ENCODE measurements at places on chromosomes 11 and 22.
A peak's percentile ranks its signal among the peaks of the same experiment; 100 is the strongest.

DNA sequence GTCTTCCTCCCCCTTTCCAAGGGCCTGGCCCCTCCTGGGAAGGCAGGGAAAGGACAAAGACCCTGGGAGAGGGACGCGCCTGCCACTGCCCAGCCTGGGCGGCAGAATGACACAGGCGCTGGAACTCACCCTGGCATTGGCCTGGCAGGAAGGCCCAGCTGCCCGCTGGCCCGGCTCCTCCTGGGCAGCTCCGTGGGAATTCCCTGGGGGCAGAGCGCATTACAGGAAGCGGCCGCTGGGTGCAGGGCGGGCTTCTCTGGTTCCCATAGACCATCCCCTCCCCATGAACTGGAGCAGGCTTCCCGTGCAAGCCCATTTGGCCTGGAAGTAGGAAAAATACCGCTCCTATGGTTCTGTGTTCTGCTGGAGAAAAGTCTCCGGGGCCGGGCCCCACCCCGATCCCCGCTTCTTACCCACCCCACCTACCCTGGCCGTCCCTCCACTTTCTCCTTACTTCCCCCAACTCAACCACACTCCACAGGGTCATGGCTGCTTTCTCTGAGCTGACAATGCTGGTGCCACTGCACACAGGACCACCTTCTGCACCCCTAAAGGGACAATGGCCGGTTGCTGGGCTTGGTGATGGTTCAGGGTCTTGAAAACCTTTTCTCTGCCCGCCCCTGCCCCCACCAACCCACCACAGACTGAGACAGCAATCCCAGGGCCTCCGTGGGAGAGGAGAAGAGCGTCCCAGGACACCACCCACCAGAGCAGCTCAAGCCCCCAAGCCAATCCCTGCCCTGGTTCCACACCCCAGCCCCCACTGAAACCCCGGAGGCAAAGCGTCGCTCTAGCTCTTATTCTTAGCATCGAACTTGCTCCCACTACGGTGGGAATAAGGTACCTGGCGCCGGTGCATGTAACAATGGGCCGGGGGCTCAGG, 58.9 kb downstream of the LINC01488 start:
- H3K27me3 ChIP-seq = peaks cover 6% of the 10 kb centered on the region
- H3K27ac ChIP-seq = no peak overlapping the region
- H3K4me1 ChIP-seq = peaks cover 11% of the 10 kb centered on the region
- H3K4me3 ChIP-seq = no peak overlapping the region
- no peaks in the 10 kb centered on the region for H3K36me3 ChIP-seq

DNA sequence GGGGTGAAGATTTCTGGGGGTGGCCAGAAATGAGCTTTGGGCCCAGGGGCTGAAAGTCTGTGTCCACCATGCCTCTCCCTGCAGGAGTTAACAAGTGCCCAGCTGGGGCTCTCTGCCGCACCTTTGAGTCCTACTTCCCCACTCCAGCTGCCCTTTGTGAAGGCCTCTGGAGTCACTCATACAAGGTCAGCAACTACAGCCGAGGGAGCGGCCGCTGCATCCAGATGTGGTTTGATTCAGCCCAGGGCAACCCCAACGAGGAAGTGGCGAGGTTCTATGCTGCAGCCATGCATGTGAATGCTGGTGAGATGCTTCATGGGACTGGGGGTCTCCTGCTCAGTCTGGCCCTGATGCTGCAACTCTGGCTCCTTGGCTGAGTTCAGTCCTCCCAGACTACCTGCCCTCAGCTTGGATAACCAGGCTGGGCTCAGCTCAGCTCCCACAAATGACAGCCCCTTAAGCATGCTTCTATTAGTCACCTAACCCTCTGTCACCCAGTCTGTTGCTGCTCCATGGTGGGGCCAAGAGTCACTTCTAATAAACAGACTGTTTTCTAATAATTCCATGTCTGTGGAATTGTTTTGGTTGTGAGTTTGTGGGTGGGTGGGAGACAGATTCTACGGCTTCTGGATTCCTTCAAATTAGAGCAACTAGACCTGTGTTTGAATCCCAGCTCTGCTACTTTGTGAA, 3.0 kb upstream of the INPPL1 start:
- no peak overlapping the region for H3K4me3 ChIP-seq
- peak; percentile 49 for DNase-seq
- H3K36me3 ChIP-seq = no peaks in the 10 kb centered on the region
- H3K27me3 ChIP-seq = peaks cover 8% of the 10 kb centered on the region

DNA sequence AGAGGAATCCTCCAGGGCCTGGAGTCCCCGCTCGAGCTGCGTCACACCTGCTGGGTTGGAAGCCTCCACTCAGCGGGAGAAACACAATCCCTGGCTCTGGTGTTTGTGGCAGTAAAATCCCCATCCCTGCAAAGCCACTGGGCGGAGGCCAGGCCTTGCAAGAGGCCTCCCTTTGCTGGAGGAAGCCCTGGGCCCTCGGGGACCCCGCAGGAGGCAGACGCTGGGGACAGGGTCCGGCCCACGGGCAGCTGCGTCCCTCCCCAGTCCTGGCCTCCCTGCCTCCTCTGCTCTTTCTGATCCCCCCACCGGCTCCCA, 194.7 kb downstream of the BRD1 start:
- DNase-seq = no peak
- H3K36me3 ChIP-seq = no peaks in the 10 kb centered on the region
- peaks cover 18% of the 10 kb centered on the region for H3K27me3 ChIP-seq
- peak overlapping the region; percentile 82 for H3K4me3 ChIP-seq
- peak overlapping the region; percentile 48 for H3K27ac ChIP-seq

GRCh38 chr22:32817137-32817730, 15.7 kb downstream of the TIMP3 start:
- H3K4me3 ChIP-seq = no peak overlapping the region
- no peak for DNase-seq
- no peaks in the 10 kb centered on the region for H3K27me3 ChIP-seq
- peaks cover 9% of the 10 kb centered on the region for H3K36me3 ChIP-seq
- no peak overlapping the region for H3K27ac ChIP-seq

GRCh38 chr11:94803491-94803890, 35.3 kb downstream of the AMOTL1 start:
- no peaks in the 10 kb centered on the region for H3K27me3 ChIP-seq
- DNase-seq = no peak
- H3K4me1 ChIP-seq = peaks cover 11% of the 10 kb centered on the region
- no peak overlapping the region for H3K4me3 ChIP-seq
- H3K27ac ChIP-seq = no peak overlapping the region

GRCh38 chr11:37449146-37449545, 851.1 kb upstream of the RAG2 start:
- DNase-seq = no peak
- no peaks in the 10 kb centered on the region for H3K36me3 ChIP-seq
- no peak overlapping the region for H3K4me3 ChIP-seq
- peaks cover 35% of the 10 kb centered on the region for H3K4me1 ChIP-seq
- no peaks in the 10 kb centered on the region for H3K27me3 ChIP-seq

DNA sequence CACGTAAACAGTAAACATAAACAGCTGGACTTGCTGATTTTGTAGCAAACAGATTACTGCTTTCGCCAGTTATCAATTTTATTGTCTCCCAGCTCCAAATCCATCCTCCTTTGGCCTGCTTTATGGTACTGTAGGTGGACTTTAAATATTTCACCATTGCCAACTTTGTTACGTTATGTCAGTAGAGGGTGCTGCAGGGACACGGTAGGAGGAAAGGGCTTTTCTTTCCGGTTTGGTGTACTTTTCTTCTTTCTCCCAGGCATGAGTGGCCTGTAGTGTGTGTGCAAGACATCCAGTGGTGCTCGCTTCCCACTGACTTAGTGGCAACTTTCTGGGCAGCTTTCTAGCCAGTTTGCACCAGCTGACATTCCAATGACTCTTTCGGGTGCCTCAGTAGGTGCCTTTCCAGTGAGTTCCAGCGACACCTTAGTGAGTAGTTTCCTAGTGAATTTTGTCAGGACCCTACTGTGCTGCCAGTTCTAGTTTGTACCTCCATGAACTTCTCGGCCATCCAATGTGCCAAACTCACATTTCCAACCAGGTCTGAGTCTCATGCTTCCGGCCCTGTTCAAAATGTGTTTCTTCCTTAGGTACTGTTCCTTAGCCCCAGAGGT, 267.6 kb upstream of the TENM4 start:
- H3K36me3 ChIP-seq = no peaks in the 10 kb centered on the region
- no peak overlapping the region for H3K4me3 ChIP-seq
- H3K27ac ChIP-seq = no peak overlapping the region
- H3K27me3 ChIP-seq = no peaks in the 10 kb centered on the region

DNA sequence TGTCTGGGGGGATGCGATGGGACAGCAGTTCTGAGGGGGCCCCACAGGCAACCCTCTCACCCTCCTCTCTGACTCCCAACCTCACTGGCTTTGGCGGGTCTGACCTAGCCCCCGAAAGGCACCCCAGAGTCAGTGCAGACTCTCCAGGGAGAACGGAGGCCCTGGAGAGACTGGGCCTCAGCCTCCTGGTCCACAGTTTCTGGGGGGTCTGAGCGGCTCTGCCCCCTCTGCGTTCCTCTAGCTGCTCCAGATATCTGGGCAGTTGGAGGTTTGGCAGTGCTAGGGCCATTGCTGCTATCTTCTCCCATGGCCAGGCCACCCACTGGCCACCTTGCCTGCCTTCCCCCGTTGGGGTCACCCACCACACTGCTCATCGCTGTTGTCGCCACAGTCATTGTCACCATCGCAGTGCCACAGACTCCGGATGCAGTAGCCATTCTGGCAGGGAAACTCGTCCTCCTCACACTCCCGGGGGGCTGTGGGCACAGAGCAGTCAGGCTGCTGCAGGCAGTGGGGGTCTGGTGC, 18.8 kb downstream of the LRP4 start:
- no peak for DNase-seq
- H3K4me3 ChIP-seq = no peak overlapping the region
- H3K27ac ChIP-seq = no peak overlapping the region

DNA sequence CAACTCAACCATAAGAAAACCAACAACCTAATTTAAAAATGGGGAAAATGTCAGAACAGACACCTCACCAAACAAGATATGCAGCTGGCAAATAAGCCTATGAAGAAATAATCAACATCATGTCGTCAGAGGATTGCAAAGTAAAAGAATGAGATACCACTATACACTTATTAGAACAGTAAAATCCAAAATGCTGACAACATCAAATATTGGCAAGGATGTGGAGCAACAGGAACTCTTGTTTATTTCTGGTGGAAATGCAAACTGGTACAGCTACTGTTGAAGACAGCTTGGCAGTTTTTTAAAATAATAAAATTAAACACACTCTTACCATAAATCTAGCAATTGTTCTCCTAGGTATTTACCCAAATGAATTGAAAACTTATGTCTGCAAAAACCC, 140.7 kb upstream of the B3GAT1 start:
- H3K36me3 ChIP-seq = no peaks in the 10 kb centered on the region
- no peak overlapping the region for H3K27ac ChIP-seq
- H3K4me3 ChIP-seq = no peak overlapping the region

GRCh38 chr11:17568944-17569343, 21.9 kb downstream of the OTOG start:
- H3K27ac ChIP-seq = no peak overlapping the region
- peaks cover 27% of the 10 kb centered on the region for H3K27me3 ChIP-seq
- H3K36me3 ChIP-seq = no peaks in the 10 kb centered on the region
- no peak overlapping the region for H3K4me3 ChIP-seq
- DNase-seq = peak; percentile 40
- peaks cover 5% of the 10 kb centered on the region for H3K4me1 ChIP-seq

- no peak overlapping the region for H3K27ac ChIP-seq
- peaks cover 9% of the 10 kb centered on the region for H3K4me1 ChIP-seq
- DNase-seq = no peak
- no peak overlapping the region for H3K4me3 ChIP-seq
- peaks cover 37% of the 10 kb centered on the region for H3K36me3 ChIP-seq
Observed at GRCh38 chr22:45776313-45776585, 104.6 kb downstream of the ATXN10 start.

- no peak overlapping the region for H3K27ac ChIP-seq
- peaks cover 10% of the 10 kb centered on the region for H3K4me1 ChIP-seq
- no peak for DNase-seq
- H3K36me3 ChIP-seq = peaks cover 5% of the 10 kb centered on the region
Observed at GRCh38 chr11:114066046-114066648, 6.6 kb downstream of the ZBTB16 start.

DNA sequence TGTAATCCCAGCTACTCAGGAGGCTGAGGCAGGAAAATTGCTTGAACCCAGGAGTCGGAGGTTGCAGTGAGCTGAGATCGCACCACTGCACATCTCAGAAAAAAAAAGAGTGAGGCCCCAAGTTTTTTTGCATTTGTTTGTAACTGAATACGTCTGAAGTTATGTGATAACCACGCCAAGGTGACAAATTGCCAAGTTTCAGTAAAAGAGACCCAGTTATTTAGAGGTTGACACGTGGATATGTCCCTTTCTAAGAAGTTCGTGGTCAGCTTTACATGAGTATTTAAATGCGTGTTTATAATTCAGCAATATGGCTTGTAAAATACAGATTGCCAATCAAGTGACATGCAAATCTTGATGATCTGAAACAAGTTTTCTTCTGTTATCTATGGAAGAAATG, 8.0 kb downstream of the PPARA start:
- H3K36me3 ChIP-seq = peaks cover 5% of the 10 kb centered on the region
- no peaks in the 10 kb centered on the region for H3K27me3 ChIP-seq
- DNase-seq = no peak
- no peak overlapping the region for H3K4me3 ChIP-seq
- no peak overlapping the region for H3K27ac ChIP-seq
- H3K4me1 ChIP-seq = no peaks in the 10 kb centered on the region

GRCh38 chr11:115226556-115226955, 277.7 kb downstream of the CADM1 start:
- no peak overlapping the region for H3K27ac ChIP-seq
- no peak for DNase-seq
- H3K27me3 ChIP-seq = no peaks in the 10 kb centered on the region
- peaks cover 60% of the 10 kb centered on the region for H3K36me3 ChIP-seq
- H3K4me1 ChIP-seq = peaks cover 9% of the 10 kb centered on the region
- H3K4me3 ChIP-seq = no peak overlapping the region

- H3K36me3 ChIP-seq = no peaks in the 10 kb centered on the region
- peaks cover 51% of the 10 kb centered on the region for H3K27me3 ChIP-seq
- peaks cover 20% of the 10 kb centered on the region for H3K4me1 ChIP-seq
Observed at GRCh38 chr11:119318240-119319135, 1.6 kb upstream of the MCAM start.

GRCh38 chr11:117629146-117629545, 167.9 kb downstream of the DSCAML1 start:
- H3K27me3 ChIP-seq = peaks cover 23% of the 10 kb centered on the region
- no peak for DNase-seq
- H3K4me1 ChIP-seq = peaks cover 6% of the 10 kb centered on the region
- H3K4me3 ChIP-seq = no peak overlapping the region

- peaks cover 16% of the 10 kb centered on the region for H3K4me1 ChIP-seq
- H3K4me3 ChIP-seq = peak overlapping the region; percentile 59
- DNase-seq = no peak
- no peaks in the 10 kb centered on the region for H3K27me3 ChIP-seq
- peak overlapping the region; percentile 100 for H3K27ac ChIP-seq
Observed at GRCh38 chr11:64238999-64239398, 1.9 kb upstream of the FKBP2 start.

Data from type B pancreatic cell (in vitro differentiated cells).